ENCODE measurements at places on chromosomes 7 and 10.

DNA sequence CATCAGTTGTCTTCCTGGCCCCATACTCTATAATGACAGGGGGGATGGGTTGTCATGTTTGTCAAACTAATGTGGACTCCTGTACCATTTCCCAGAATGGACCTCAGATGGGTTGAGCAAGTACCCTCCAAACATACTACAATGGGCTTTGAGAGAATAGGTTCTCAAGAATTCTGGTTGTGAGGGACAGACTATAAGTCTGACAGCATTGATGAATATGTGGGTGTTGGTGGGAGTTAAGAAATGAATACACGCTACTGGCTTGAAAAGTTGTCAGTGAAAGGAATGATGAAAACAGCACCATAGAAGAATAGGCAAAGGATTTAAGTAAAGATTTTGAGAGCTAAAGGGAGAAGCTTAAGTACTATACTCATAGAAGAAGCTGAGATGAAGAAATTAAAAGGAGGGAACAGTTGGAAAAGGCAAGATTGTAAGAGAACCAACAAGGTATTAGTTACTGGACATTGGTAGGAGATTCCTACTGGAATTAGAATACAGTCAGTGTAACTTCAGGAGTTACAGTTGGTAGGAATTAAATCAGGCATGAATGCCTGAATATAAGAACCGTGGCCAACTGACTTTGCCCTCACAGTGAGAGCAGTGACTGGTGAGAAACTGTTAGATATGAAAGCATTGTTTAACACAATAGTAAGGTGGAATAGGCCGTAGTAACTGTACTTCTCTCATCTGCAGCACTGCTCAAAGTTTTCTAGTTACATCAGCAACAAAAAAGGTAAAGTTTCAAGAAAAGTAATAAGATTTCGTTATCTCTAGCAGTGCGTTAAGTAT is 86.3 kb downstream of the LCOR start:
- DNase-seq, result no peak

GRCh38 chr7:93414574-93414973 is 159.9 kb downstream of the CALCR start:
- no peak for DNase-seq

- no peak for DNase-seq
These were observed 60.5 kb upstream of the BET1 start for GRCh38 chr7:94064541-94065191.

DNA sequence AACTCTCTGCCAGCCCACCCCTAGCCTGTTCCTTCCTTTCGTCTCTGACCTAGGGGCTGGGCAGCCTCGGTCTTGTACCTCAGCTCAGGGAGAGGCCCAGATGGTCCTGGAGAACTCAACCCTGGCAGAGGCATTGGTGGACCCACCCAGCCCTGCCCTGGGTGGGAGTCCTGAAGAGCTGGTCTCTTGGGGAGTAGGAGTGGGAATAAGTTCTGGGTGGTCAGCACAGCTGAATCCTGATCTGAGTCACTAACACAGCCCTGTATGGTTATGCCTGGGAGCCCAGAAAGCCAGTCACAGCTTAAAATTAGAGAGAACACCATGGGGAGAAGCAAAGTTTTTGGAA is 84.0 kb downstream of the SORBS1 start:
- DNase-seq, result no peak

- no peak for DNase-seq
These were observed 25.6 kb upstream of the CRTAC1 start for GRCh38 chr10:98055841-98056516.

DNA sequence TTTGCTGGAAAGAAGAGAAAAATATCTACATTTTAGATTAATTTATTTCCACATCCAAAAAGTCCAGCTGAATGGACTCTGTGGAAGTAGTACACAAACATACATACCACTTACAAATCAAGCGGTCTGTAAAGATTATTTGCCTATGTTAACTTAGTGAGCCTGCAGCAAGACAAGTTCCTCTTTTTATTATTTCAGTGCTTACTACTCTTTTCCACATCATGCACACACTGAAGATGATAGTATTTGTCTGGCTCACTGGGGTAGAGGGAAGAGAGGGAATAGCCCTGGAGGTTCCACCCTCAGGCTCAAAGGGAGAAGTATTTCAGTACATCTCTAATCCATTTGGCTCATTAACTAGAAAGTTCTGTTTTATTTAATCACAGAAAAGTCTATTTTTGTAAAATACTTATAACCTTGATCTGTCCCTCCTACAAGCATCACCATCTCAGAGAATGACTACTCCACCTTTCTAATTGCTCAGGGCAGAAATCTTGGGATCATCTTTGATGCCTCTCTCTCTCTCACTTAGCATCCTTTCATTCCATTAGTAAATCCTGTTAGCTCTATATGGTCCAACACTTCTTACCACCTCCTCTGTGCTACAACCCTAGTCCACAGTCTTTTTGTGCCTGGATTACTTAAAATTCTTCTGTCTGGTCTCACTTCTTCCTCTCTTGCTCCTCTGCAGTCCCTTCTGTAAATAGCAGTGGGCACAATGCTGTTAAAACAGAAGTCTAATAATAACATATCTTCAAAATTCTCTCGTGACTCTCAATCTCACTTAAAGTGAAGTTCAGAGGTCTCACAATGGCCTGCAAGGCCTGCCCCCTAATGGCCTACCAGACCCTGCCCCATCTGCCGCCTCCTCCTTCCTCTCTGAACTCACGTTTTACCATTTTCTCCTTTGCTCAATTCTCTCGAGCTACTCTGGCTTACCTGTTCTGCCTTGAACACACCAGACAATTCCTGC is 64.3 kb upstream of the CCDC6 start:
- DNase-seq, result no peak

DNA sequence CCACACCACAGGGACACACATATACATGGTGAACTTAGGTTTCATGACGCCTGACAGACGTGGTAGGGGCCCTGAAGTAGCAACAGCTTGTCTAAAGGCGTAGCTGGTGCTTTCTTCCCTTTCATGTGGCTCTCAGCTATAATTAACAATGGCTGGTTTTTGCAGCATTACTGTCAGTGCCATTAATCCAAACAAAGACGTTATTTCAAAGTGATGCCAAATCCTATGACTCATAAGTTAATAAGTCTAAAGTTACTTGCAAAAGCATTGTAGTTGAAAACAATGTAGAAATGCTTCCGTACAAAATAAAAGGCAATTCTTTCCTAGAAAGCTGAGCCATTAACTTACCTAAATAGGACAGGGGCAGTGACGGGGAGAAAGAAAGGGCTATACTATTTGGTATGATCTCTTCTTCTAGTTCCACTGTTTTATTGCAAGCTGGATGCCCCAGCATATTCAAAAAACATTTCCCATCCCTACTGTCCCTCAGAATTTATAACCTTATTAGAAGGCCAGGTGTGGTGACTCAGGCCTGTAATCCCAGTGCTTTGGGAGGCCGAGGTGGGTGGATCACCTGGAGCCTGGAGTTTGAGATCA is 105.4 kb downstream of the ODAD2 start:
- DNase-seq, result no peak

GRCh38 chr7:64182036-64182790 is 24.8 kb upstream of the ZNF735 start:
- no peak for DNase-seq

- DNase-seq, result no peak
These were observed 136.4 kb downstream of the CDC14C start for GRCh38 chr7:49060743-49061142.

DNA sequence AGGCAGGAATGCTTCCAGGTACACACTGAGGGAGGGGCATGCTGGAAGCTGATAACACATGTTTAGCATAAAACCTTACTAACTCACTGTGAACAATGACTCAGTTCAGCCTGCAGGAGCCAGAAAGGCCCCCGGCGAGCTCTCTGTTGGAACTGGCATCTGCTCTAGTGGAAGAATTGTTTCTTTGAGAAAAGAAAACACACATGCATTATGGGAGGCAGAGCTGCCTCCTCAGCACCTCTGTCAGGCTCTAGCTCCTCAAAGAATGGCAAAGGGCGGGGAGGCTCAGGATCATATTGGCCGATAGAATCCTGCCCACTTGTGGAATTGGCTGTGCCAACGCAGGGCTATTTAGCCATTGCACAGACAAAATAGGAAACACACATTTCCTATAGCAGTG is 338.3 kb downstream of the CXCL12 start:
- DNase-seq, result no peak

DNA sequence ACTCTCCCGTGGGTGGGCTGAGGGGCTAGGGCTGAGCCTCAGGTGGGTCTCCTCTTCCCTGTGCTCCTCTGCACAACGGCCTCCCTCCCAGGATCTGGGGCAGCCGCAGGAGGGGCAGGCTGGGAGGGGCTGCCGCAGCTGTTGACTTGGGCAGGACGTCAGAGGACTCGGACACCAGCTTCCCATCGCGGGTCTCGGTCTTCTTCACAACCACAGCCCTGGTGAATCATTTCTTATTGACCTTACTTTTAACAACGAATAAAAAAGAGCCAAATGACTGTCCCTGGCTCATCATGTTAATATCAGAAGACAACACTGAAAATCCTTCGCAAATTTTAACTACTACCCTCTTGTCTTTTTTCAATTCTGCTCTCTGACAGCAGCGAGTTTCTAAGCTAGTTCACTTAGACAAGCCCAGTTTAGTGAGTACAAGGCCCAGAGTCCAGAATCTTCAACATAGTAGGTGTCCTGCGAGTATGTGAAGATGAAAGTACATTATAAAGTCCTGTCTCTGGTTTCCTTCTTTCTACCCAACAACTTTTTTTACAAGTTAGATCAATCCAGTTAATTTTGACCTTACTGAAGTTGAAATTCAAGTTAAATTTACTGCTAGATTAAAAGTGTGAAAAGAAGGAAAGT is 32.4 kb downstream of the CTNNA3 start:
- DNase-seq, result no peak

DNA sequence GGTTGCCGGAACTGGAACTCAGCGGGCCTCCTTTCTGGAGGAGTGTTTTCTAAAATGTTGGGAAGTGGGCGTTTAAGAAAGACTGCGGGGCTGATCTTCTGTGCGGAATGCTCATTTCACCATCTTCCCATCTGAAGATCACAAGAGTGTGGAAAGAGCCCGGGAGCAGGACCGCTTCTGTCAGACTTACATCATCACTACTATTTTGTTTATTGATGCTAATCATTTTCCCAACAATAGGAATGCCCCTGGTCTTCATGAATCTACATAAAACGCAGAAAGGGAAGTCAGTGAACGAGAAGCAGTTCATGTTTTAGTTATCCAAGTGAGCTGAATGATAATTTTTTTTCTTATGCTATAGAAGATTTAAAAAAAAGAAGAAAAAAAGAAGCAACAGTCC is 447.8 kb upstream of the MKI67 start:
- DNase-seq, result no peak

- DNase-seq, result no peak
These were observed 42.4 kb upstream of the FAM20C start for GRCh38 chr7:149791-150636.

GRCh38 chr7:132933072-132933458 is 148.8 kb downstream of the CHCHD3 start:
- no peak for DNase-seq

GRCh38 chr7:155066417-155066950 is 3.6 kb upstream of the HTR5A start:
- DNase-seq, result no peak

- DNase-seq, result no peak
These were observed 364.4 kb downstream of the CXCL12 start for GRCh38 chr10:44020322-44021111.

DNA sequence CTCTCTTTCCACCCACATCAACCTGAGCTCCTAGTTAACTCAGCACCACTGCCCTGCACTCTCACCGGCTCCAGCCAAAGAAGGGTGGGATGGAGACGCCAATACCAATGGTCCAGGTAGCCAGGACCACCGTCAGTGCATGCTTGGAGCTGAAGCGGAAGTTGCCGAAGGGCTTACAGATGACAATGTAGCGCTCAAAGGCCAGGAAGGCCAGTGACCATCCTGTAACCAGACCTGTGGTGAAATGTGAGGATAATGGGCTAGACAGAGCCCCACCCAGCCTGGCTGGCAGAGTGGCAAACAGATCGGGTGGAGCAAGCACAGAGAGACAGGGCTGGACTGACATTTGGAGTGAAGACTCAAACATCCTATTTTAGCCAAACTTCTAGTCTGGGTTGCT is 673 bp downstream of the OPN1SW start:
- no peak for DNase-seq

DNA sequence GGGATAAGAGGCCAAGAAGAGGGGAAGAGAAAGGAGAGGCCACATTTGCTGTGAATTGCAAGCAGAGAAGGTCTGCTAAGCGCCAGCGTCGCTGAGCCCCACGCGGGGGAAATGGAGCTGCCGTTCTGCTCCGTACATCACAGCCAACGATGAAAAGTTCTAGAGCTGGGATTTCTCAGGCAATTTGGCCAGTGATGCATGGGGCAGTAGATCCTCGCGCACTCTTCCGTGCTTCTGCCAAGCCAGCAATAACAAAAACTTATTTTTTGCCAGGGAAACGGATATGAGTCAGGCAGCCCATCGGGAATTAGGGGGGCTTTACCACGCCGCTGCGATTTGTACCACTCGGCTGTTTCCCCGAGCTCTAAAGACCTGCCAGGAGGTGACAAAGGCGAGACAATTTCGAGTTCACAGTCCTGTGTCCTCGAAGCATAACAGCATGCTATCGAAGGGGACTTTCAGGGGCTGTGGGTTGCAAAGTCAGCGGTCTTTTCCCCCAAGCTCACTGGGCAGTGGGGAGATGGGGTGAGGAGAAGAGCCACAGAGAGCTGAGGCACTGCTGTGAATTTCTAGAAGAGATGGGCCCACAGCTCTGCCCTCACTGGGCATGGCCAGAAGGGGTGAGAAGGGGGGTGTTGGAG is 30.0 kb upstream of the SLF2 start:
- DNase-seq, result no peak

DNA sequence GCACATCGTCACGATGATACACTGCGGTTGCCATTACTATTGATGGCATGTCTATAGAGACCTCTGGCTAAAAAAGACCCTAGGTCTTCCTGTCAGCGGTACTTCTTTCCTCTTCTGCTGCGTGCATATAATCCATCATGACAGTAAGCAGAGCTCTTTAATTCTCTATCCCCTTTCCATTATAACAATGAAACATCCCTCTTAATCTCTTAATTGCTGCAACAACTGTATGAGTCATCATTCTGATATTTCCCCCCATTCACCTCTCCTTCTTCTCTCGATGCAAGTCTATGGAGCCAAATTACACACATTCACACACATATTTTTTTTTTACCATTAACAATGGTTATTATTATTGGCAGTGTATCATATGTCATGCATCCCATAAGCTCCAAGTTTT is 45.2 kb upstream of the AKR1E2 start:
- DNase-seq, result no peak

DNA sequence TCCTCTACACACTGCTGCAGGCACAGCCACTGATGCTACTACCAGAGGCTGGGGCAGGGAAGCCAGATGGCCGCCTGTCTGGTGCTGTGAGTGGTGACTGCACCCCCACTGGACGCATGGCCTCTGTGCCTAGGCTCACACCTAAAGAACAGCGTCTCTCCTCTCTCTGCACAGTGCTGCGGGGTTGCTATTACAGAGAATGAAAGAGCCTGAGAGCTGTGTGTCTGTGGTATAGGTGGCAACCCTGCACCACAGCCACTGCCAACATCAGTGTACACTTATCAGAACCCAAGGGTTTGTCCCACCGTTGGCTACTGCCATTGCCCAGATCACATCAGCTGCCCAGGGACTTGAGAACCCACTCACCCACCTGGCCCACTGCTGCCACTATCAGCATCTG is 4.1 kb upstream of the IFIT2 start:
- no peak for DNase-seq

- DNase-seq, result no peak
These were observed 77.5 kb upstream of the SORCS3 start for GRCh38 chr10:104563548-104563947.

GRCh38 chr7:29003703-29004102 is 45.6 kb upstream of the TRIL start:
- no peak for DNase-seq

GRCh38 chr7:155523168-155523675 is 23.1 kb downstream of the CNPY1 start:
- DNase-seq, result no peak

- DNase-seq, result no peak
These were observed 11.7 kb downstream of the FOXK1 start for GRCh38 chr7:4693749-4694148.
